ENCODE measurements at places on chromosomes 12 and 14. TPM values are rescaled to one million over a fixed set of nuclear protein-coding genes. Genes with fewer than 3 reads are reported as not detected.

GRCh38 chr12:56081393-56082347 lies 1.7 kb downstream of the ERBB3 start:
- DNase-seq, result no peak

- DNase-seq, result no peak
Observed at GRCh38 chr12:23098517-23098916, 473.5 kb downstream of the ETNK1 start.

GRCh38 chr12:3179731-3180130 lies 102.6 kb downstream of the TSPAN9 start:
- no peak for DNase-seq

DNA sequence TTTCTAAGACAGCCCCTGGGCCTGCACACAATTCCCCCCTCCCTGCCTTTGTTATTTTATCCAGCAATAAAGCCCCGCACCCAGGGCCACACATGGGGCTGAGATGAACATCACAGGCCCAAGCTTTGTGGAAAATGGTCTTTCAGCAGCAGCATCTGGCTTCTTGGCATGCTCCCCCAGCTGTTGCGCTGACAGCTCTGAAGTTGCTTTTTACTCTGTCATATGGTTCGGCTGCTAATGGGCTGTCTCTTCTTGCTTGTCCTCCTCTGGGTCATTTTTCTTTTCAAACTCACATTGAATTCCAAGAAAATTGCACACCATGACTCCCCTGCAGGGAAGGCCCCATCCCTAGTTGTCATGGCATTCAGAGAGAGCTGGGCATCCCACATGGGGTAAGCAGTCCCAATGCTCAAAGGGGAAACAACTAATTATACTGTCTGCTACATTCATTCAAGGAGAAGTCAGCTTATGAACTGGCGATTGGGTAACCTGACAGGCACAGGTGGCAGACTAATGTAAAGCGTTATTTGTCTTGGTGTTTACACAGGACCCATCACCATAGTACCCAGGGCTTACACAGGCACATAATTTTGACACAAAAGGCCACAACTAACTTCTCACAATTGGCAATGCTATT lies 74.0 kb upstream of the CDKN3 start:
- DNase-seq, result no peak

Gene STON2
- 1.6 TPM for polyA plus RNA-seq

Gene FZD10
- polyA plus RNA-seq, result not detected
